ENCODE measurements at places on chromosomes 6 and 20.
A peak's percentile ranks its signal among the peaks of the same experiment; 100 is the strongest.

GRCh38 chr6:134074151-134075055 lies 22.0 kb upstream of the SLC2A12 start:
- no peak for DNase-seq

GRCh38 chr20:33622705-33623365 lies 39.3 kb upstream of the C20orf144 start:
- DNase-seq: no peak

DNA sequence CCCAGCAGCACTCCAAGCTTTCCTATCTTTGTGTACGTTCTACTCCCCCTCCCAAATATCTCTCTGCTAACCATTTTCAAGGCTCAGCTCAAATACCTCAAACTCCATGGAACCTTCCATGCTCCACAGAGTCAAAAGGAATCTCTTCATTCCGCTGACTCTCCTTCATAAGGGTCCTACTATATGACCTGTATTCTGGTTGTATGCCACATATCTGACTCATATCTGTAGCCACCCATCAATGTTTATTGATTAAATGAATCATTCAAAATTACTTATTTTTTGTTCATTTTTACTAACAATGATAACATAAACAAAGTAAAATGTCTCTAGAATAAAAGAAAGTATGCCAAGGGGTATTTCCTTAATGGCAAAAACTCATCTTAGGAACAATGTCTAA lies 123.2 kb downstream of the ARHGAP18 start:
- DNase-seq: no peak

DNA sequence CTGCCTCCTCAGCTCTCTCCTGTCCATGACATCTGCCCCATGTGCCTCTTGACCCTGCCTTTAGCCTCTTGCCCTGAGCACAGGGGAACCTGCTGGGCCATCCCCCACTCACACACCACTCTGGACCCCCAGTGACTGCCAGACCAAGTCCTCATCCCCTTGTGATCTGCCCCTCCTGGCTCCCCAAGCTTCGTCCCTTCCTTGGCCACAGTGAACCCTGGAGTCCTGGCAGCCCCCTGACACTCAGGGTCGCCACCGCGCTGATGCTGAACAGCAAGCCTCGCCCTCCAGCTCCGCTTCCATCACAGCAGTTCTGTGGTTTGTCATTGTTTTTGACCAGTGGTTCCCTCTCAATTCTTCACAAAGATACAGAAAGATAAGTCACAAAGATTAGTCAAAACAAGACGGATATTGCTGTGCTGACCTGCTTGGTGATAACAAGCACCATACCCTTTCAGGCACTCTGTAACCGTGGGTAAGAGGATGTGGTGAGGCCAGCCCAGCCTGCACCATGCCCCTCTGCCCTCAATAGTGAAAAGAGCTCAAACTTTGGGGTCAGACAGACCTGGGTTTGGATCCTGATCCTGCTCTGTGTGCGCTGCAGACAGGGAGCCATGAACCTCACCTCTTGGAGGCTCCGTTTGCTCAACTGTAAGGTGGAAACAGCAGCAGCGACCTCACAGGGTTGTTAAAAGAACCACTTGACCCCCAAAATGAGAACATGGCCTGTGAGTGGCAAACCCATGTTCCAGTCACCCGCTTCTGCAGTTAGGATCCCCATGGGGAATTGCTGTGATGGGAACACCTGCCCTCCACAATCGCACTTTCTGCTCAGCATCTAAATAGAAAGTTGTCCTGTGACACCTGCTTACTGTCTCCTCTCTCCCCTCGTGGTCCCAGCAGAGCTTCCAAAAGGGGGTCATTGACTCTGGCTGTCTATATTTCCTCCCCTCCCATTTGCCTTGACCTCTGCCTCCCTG lies 114.5 kb downstream of the TOX2 start:
- no peak for DNase-seq

DNA sequence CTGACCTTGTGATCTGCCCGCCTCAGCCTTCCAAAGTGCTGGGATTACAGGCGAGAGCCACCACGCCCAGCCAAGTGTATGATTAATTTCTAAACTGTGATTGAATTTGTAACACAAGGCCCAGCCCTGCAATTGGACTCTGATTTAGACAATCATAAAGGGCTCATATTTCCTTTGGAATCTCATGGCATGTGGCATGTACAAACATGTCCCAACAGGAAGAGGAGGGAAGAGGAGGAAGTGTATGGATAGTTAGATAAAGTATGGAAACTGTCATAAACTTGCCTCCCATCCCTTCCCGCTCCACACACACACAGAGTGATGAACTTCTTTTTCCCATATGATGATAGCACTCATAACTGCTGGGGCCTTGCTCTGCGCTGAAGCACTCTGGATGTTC lies 27.2 kb upstream of the QKI start:
- no peak for DNase-seq

- no peak for DNase-seq
These were observed 147.0 kb downstream of the MYB start for GRCh38 chr6:135328136-135328535.

- DNase-seq: no peak
These were observed 118.1 kb upstream of the TMEM181 start for GRCh38 chr6:158441716-158442215.

GRCh38 chr20:46621492-46621891 lies 29.8 kb downstream of the SLC13A3 start:
- DNase-seq: peak; percentile 7

DNA sequence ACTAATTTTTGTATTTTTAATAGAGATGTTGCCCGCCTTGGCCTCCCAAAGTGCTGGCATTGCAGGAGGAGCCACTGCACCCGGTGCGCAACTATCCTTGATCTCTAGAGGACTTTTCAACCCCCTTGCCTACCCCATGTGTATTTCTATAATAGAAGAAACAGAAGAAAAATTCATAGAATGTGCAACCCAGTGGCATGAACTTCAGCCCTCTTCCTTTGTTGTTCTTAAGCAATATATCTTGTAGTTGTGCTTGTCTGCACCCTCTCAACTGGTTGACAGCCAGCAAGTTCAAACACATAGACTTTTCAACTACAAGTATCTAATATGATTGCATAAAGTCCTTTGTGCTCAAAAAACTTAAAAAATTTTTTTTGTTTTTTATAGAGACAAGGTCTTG lies 72.3 kb upstream of the NCOA3 start:
- DNase-seq: no peak

DNA sequence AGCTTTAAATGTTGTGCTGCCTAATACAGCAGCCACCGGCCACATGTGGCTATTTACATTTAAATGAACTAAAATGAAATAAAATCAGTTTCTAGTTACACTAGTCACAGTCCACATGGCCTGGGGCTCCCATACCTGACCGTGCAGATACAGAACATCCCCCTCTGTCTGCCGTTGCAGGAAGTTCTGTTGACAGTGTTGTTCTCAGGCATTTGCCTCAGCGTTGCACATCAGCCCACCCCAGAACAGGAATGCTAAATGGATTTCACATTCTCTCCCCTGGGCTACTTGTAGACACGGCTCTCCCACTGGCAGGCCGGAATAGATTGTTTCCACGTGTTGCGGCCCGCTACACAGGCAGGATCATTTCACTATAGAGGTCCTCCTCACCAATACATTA lies 26.3 kb downstream of the JAG1 start:
- no peak for DNase-seq

- no peak for DNase-seq
These were observed 69.1 kb upstream of the ADTRP start for GRCh38 chr6:11847515-11848345.

GRCh38 chr20:59375541-59375940 lies 75.1 kb downstream of the EDN3 start:
- DNase-seq: no peak

GRCh38 chr6:4396044-4396443 lies 260.7 kb upstream of the ECI2 start:
- DNase-seq: no peak

DNA sequence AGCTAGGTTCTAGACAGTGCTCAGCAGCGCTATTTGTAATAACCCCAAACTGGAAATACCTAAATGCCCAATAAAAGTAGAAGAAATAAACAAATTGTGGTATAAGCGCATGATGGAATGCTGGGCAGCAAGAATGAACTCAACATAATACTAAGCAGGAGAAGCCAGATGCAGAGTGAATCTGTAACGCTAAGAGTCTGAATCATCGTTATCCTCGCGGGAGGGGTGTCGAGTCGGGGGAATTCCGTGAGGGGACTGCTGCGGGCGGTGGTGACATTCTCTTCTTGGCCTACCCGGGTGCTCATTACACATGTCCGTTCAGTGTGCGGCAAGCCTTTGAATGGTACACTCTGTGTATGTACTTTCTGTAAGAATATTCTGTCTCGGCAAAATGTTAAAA lies 83.7 kb downstream of the SULF2 start:
- DNase-seq: no peak

DNA sequence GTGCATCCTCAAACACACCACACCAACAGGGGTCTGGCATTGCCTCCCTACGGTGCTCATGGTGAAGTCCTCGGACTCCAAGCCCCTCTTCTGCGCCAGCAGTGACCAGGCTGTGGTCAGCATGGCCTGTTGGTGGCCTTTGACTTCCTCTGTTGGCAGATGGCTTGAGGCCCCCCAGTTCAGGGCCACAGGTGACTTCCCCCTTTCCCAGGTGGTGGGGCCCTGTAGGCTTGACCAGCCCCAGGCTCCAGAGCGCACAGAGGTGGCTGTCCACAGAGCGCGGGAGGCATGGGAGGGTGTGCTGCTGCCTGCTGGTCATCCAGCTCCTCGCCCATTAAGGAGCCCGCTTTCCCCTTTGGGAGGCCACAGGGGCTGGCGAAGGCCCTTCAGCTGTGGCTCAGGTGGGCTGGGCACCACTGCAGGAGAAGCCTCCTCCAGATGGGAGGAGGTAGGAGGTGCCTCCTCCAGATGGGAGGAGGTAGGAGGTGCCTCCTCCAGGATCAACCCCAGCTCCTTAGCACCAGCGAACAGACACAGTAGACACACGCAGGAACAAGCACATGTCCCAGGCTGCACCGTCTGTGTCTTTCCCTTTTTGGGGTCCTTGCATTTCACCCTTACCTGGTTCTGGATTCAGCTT lies 52.1 kb upstream of the BHLHE23 start:
- no peak for DNase-seq

GRCh38 chr20:42779216-42779615 lies 410.5 kb downstream of the PTPRT start:
- no peak for DNase-seq

GRCh38 chr6:27866357-27867050 lies 45.7 kb downstream of the OR2B2 start:
- DNase-seq: no peak

GRCh38 chr6:165632194-165632593 lies 30.8 kb downstream of the PDE10A start:
- DNase-seq: no peak

GRCh38 chr20:60693496-60694133 lies 558.4 kb upstream of the CDH4 start:
- no peak for DNase-seq

DNA sequence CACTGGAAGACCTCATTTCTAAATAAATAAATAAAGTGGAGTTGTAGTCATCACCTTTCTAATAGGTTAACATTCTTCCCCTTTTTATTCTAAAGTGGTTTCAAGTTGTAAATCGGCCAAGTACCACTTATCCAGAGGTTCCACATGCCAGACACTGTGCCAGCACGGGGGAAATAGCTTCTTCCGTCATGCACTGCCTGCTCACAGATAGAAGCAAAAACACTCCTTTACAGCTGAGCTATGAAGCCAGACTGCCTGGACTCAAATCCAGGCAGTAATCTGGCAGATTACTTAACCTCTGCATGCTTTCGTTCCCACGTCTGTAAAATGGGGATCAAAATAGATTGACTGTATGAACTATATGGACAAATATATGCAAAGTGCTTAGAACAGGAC lies 17.2 kb upstream of the SCML4 start:
- no peak for DNase-seq

- peak; percentile 65 for DNase-seq
These were observed 31.9 kb downstream of the STK35 start for GRCh38 chr20:2133318-2134183.

DNA sequence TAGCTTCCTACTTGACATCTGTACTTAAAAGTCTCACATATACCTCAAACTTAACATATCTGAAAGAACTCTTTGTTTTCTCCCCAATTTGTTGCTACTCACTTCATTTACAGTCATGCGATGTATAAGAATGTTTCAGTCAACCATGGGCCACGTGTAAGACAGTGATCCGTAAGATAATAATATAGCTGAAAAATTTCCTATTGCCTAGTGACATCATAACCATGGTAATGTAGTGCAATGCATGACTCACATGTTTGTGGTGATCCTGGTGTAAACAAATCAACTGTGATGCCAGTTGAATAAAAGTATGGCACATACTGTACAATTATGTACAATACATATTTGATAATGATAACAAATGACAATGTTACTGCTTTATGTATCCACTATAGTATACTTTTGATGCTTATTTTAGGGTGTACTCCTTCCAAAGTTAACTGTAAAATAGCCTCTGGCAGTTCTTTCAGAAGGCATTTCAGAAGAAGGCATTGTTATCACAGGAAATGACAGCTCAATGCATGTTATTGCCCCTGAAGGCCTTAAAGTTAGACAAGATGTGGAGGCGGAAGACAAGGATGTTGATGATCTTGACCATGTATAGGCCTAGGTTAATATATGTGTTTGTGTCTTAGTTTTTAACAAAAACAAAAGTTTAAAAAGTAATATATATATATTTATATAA lies 579.0 kb downstream of the EPHA7 start:
- no peak for DNase-seq

DNA sequence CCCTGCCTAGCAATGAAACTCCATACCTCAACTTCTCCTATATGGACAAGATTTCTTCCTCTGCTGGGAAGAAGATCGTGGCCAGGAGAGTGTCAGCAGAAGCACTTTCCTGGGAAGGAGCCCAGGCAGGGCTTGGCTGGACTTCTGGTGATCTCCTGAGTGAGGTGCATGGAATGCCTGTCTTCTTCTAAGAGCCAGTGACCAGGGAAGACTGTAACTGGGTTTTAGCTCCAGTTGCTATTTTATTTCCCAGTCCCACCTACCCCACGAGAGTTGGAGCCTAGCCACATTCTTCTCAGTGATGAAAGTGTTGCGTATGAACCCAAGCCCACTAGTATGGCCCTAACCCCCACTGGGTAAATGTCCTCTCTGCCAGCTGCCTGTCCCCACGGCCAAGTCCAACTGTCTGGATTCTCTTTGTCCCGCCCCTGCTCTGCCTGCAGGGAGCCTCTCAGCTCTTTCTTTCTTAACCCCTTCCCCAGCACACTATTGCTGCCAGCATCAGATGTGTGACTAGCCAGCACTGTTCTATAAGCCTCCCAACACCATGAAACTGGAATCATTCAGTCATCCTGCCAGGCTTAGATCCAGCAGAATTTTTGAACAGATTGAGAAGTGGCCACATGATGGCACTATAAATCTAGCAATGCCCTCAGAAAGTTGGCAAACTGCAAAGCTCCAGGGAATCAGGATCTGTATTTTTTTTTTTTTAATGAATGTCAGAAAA lies 69.8 kb upstream of the FAM184A start:
- DNase-seq: no peak

GRCh38 chr20:2108987-2109386 lies 7.4 kb downstream of the STK35 start:
- DNase-seq: no peak

GRCh38 chr6:24996269-24996836 lies 60.6 kb upstream of the RIPOR2 start:
- DNase-seq: no peak

DNA sequence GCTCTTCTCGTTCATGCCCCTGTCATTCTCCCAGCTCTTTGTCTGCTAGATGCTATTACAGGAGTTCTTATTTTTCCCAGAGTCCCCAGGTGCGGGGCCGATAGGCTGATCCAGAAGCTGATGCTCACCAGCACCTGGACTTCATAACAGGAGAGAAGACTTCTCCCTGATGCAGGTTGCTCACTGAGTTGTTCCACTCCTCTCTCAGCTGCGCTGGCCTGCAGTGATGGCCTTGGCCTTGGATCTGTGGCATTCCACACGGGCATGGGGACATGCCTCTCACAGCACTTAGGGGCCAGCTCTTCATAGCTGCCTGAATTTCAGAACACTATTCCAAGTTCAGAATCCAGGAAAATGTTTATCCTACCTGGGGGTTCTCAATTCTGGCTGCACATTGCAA lies 7.1 kb upstream of the TXNDC5 start:
- DNase-seq: no peak
